ENCODE measurements at places on chromosomes 11 and 22. TPM values are rescaled to one million over a fixed set of nuclear protein-coding genes. Genes with fewer than 3 reads are reported as not detected.
A peak's percentile ranks its signal among the peaks of the same experiment; 100 is the strongest.

GRCh38 chr11:68067991-68068390, 29.2 kb downstream of the TCIRG1 start:
- no peak for DNase-seq

GRCh38 chr11:121452609-121453150, at the start of gene SORL1-AS1:
Gene SORL1-AS1, minus strand, starts transcription at chr11:121452967.
- DNase-seq = no peak

- peak; percentile 36 for DNase-seq
Observed at GRCh38 chr11:2259897-2260451, 10.4 kb downstream of the ASCL2 start.

DNA sequence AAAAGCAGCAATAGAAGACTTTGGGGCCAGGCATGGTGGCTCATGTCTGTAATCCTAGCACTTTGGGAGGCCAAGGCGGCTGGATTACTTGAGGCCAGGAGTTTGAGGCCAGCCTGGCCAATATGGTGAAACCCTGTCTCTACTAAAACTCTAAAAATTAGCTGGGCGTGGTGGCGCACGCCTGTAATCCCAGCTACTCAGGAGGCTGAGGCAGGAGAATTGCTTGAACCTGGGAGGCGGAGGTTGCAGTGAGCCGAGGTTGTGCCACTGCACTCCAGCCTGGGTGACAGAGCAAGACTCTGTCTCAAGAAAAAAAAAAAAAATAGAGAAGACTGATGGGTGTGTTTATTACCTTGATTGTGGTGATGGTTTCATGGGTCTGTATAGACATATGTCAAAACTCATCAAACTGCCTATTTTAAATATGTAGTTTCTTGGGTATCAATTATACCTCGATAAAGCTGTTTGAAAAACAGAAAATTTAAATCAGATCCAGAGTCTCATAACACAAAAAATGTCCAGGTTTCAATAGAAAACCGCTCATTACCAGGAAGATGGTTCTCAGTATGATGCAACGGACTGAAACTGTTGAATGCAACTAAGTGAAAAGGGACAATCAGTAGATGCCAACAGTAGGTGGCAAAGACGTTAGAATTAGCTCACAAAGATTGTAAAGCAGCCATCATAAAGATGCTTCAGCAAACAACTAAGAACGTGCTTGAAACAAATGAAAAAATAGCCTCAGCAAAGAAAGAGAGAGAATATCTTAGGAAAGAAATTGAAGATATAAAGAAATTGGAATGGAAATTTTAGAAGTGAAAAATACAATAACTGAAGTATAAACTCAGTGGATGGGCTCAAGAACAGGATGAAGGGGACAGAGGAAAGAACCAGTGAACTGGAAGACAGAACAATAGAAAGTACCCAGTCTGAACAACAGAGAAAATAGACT, 33.1 kb upstream of the SEPTIN5 start:
- DNase-seq = no peak

DNA sequence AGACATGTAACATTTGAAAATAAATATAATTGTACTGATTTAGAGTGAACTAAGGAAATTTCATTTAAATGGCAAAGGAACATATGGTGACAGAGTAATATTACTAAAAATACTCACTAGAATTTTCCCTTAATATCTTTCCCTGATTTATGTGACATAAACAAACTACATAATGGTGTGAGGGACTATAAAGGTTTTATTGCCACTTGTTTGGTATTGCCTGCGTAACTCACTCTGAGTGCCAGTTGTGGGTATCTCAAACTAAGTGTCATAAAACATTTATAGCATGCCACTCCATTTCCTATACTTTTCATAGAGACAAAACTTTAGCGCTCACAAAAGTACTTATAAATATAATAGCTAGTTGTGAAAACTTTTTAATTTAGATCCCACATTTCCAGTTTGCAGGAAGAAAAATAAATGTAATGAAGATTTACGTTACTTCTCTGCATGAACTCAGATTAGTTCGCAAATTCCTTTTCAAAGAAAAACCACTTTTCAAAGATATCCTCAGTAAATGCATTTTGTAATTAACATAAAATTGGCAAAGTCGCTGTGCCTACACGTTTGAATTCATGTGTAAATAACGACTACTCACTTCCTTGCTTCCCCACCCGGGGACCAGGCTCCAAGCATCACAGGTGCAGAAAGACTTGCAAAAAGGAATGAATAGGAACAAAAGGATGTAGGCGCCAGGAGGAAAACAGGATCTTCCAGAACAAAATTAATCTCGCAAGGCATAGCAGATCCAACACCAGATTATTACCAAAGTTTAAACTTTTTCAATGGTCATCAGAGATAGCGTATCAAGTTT, 1.6 kb upstream of the QSER1 start:
- DNase-seq = no peak

DNA sequence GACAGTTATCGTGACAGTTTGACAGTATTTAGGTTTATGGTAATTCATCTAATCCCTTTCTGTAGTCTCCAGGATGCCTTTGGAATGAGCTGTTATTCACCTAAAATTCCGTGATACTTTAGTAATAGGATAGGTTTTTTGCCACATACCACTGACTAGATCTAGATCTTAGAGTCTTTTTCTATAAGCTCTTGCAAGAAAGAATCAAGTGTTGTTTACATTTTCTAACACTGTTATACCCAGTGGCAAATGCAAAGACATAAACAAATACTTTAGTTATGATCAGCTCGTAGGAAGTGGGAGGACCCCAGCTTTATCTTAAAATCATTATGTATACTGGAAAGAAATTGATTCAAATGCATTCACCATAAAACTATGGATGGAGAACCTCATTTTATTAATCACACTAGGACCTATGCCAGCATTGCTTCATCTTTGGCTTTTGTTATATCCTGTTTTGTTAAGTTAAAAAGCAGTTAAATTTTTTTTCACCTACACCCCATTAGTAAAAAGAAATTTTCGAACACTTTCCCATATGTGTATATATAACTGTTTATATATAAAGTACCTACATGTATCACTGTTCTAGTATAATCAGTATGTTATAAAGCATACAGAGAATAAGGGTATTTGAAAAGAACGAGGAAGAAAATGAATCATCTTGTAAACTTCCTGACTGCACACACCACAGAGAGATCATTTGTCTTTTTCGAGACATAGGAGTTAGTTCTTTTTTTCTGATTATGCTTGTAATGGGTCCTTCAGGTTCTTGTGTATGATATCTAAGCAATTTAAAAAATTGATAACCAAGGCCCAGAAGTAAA, 60.9 kb downstream of the PDHX start:
- DNase-seq = no peak

- DNase-seq = no peak
Observed at GRCh38 chr11:79227767-79228755, 212.8 kb downstream of the TENM4 start.

DNA sequence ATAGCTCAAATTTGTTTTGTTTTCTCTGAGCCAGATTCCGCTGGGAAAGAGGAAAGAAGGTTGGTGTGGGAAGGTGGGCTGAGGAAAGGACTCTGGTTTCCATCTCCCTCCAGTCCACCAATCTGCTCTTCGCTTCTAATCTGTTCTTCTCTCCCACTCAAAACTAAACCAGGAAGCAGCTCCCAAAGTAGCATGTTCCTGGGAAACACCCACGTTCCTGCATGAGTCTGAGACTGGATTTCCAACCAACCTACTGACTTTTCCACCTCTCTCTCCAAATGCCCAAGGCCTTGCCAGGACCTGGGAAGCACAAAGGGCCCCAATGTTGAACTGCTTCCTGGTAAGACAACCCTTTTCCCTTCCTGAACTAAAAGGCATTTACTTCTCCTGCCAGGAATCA, 110.2 kb downstream of the WT1 start:
- DNase-seq = no peak

DNA sequence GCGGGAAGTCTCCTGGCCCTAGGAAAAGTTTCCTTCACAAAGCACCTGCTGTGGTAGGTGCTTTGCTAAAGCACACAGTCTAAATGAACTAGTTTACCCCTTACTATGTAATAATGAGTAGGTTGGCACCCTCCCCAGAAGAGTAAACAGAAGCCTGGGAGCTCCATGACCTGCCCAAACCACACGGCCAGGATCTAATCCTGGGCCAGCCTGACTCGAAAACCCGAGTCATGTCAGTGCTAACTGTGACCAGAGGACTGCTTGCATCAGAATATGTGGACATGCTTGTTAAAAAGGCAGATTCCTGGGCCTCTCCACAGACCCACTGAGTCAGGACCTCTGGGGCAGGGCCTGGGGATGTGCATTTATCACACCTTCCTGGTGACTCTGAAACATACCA, 67.7 kb downstream of the PANX1 start:
- DNase-seq = no peak

TAGLN gene
- total RNA-seq = 1,988 TPM

HEPACAM gene
- 16.5 TPM for total RNA-seq

SCARF2 gene
- total RNA-seq = 30.6 TPM
